Progenitor cell of endocrine pancreas (in vitro differentiated cells): ENCODE measurements at places on chromosomes 12 and 14.

- DNase-seq, result no peak
Observed at GRCh38 chr14:73851000-73851399, 631 bp upstream of the PTGR2 start.

DNA sequence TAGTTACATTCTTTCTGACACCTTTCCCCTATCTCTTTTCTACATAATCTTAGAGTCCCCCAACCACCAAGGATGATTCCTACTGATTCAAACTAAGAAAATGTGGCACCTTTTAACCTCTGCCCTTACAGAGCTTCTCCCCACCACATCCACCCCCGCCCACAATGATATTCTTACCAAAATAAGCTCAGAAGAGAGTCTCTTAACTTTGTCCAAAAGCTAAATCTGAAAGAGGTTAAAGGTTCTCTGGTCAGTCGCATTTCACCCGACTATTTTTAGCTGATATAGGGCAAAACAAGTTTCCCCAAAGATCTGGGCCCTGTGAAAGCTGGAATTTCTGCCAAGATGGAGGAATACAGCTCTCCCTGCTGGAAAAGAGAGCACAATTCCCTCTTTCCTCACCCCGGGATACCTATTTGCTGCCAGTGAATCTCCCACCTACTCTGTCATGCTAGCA is 128.6 kb downstream of the ZFP36L1 start:
- no peak for DNase-seq

- no peak for DNase-seq
Observed at GRCh38 chr12:11838403-11838802, 188.9 kb downstream of the ETV6 start.

GRCh38 chr12:93827669-93828068 is 150.5 kb downstream of the CRADD start:
- no peak for DNase-seq

- DNase-seq, result no peak
Observed at GRCh38 chr14:36506732-36507614, 13.1 kb downstream of the NKX2-1 start.

- no peak for DNase-seq
Observed at GRCh38 chr12:65306366-65307168, 28.1 kb downstream of the MSRB3 start.

GRCh38 chr14:90061685-90062126 is at the start of gene KCNK13:
TSS of gene KCNK13 (plus strand) at chr14:90061994. CDS start at chr14:90062206, 212 bp downstream.
- DNase-seq, result no peak

DNA sequence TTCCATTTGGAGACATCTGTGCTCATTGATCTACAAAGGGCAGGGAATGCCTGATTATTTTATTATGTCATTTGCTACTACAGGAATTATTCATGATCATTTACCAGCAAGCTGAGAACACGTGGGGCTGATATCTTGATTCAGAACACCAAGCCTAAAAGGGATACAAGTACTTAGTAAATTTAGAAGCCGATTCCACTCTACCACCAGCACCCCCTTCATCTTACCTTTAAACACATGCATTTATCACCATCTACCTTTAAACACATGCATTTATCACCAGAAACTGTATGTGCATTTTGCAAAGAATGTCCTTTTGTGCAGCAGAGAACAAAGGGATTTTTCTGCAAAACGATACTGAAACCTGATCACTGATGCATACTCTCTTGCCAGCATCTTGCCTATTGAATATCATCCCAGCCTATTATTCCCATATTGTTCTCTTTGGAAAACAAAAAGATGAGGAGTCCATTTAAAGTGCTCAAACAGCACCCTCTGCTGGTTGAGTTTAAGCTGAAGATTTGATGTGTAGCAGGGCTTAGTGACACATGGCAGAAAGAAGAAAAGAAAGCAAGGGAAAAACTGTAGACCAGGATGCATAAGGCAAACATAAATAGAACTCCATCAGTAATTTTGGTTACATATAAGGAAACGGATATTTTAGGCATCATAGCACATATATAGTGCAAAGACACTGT is 132.6 kb upstream of the PLEKHG7 start:
- peak; percentile 41 for DNase-seq

- DNase-seq, result no peak
Observed at GRCh38 chr12:68572661-68573060, 38.0 kb upstream of the RAP1B start.

GRCh38 chr12:89072294-89073026 is 279.8 kb downstream of the DUSP6 start:
- no peak for DNase-seq

- no peak for DNase-seq
Observed at GRCh38 chr12:105924526-105925208, 214.1 kb downstream of the NUAK1 start.

DNA sequence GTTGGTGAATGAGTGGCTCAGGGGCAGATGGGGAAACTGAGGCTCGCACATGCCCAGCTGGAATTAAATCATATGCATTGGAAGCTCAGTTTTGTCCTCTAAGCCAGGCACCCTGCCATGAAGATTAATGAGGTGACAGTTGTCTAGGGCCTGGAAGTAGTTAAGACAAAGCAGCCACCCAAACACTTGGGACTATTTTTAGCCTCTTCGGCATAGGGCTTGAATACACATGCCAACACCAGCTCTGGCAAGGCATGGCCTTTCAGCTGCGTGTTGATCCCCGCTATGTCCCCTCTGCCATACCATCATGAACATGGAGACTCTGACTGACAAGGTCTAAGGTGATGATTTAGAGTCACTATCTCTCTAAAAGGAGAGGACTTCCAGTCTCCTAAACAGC is 250.2 kb downstream of the KSR2 start:
- no peak for DNase-seq

DNA sequence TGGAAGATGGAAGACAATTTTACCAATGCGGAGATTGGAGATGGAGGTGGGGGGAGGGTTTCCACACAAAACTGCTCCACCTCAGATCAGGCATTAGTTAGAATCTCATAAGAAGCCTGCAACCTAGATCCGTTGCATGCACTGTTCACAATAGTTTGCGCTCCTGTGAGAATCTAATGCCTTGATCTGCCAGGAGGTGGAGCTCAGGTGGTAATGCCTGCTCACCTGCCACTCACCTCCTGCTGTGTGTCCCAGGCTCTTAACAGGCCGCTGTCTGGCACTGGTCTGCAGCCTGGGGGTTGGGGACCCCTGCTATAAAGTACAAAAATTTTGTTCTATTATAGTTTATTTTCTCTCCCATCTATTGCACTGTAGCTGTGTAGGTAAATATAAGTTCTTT is 84.9 kb upstream of the FOXG1 start:
- DNase-seq, result no peak

- DNase-seq, result no peak
Observed at GRCh38 chr14:30621354-30621939, 672 bp upstream of the SCFD1 start.

GRCh38 chr14:58823312-58823711 is 185.6 kb downstream of the DACT1 start:
- no peak for DNase-seq

- DNase-seq, result no peak
Observed at GRCh38 chr12:87469295-87469694, 559.9 kb downstream of the C12orf50 start.
